Activated CD4-positive, alpha-beta T cell treated with anti-CD3 and anti-CD28 coated beads for 1 hour (primary cell): ENCODE measurements at places on chromosomes 12 and 14.

GRCh38 chr14:78638926-78639325 is 468.8 kb downstream of the NRXN3 start:
- no peak for DNase-seq

DNA sequence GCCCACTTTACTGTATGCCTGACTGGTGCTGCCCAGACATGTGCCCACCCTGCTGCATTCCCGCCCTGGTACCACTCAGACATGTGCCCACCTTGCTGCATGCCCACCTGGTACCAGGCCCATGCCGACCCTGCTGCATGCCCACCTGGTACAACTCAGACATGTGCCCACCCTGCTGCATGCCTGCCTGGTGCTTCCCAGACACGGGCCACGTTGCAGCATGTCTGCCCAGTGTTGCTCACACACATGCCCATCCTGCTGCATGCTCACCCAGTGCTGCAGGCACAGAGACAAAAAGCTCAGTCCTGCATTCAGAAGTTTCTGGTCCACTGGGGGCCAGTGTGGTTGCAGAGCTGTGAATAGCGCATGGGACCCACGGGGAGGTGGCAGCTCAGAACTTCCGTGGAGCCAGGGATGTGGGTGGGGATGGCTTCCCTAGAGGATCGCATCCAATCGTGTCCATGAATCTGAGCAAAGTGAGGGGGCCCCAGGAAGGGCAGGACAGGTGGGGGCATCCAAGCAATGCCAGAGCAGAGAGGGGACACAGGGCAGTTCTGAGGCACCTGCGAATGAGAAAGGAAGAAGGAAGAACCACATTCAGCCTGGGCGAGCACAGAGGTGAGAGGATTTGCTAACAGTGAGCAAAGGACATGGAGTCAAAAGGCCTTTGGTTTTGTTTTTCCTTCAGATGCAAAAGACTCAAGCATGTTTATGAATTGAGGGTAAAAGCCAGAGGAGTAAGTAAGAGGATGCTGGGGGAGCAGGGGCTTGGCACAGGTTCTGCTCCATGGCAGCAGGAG is 175.9 kb upstream of the C14orf180 start:
- DNase-seq, result no peak

- DNase-seq, result no peak
Measured at GRCh38 chr12:69068448-69068847, 135.5 kb upstream of the CPM start.

DNA sequence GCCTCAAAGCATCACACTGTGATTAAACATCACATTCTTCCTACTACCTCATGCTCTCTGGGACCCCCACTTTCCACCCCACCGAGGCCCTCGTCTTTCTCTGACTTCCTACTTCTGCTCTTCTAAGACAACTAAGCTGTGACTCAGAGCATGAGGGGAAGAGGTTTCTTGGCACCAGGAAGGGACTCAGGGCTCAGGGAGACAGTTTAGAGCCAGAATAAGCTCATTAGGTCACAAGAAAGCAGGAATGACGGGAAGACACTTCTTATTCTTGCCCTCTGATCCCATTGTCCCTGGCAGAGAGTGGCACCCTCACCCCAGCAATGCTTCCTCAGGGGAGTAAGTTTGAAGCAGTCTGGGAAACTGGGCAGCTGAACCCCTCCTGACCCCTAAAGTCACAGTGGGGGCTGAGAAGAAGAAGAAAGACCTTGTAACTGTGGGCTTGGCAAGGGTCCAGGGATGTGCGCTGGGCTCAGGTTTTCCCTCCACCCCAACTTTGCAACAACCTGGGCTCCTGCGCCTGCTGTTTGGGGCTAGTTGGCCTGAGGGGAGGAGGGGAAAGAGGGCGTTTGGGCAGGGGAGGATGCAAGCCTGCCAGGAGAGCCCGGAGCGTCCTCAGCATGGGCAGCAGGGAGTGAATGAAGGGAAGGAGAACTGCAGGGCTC is 64.6 kb upstream of the ACTN1 start:
- no peak for DNase-seq
